NCI-H524 (cell line): ENCODE measurements at places on chromosomes 6 and 20.

DNA sequence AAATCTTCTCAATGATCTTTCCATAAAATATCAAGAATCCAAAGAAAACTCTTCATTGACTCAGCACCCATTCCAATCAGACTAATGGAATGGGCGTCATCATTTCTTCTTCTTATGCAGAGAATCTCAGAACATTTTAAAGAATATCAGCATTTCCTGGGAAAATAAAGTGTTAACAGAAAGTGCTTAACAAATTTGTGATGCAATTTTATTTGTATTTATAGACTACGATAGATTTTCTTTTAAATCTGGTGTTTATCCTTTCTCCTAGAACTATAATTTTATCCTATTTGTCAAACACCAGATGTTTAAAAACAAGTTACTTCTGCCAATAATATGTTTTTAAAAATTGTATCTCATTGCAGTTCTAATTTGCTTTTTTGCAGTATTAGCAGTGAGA lies 330.7 kb downstream of the COL12A1 start:
- no peak for DNase-seq

GRCh38 chr6:118307581-118307980 lies 240.5 kb upstream of the PLN start:
- no peak for DNase-seq

GRCh38 chr20:25346349-25346748 lies 44.3 kb downstream of the ABHD12 start:
- no peak for DNase-seq

DNA sequence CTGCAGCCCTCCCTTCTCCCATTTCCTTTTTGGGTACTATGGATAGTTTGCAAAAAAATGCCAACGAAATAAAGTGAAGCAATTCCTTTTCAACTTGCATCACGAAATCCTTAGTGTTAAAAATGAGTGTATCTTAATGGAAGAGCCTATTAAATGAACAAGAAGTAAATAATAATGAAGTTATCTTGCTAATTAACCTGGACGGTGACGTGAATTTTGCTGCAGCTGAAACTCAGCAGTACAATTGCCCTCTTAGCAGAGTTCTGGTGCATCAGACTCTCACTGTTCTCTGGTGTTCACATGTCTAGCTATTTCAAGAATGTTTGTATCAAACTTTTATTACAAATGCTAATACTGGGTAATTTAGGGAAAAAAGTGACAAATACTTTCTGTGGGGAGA lies 119.7 kb upstream of the HDAC2 start:
- DNase-seq: no peak

DNA sequence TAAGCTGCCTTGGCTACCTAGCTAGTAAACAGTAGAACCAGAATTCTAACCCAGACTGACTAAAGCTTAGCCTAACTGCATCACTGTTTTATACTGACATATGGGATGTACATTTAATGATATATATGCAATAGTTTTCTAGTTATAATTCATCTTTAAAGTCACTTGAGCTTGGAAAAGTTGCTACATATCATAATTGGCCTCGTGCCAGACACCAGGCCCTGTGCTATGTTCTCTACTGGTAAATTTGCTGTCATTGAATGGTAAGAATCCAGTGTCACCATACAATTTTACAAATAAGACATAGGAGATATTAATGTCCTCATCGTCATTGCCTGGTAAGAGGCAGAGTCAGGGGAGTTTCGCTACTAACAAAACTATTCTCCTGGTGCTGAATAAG lies 396.8 kb downstream of the CDKAL1 start:
- DNase-seq: no peak

DNA sequence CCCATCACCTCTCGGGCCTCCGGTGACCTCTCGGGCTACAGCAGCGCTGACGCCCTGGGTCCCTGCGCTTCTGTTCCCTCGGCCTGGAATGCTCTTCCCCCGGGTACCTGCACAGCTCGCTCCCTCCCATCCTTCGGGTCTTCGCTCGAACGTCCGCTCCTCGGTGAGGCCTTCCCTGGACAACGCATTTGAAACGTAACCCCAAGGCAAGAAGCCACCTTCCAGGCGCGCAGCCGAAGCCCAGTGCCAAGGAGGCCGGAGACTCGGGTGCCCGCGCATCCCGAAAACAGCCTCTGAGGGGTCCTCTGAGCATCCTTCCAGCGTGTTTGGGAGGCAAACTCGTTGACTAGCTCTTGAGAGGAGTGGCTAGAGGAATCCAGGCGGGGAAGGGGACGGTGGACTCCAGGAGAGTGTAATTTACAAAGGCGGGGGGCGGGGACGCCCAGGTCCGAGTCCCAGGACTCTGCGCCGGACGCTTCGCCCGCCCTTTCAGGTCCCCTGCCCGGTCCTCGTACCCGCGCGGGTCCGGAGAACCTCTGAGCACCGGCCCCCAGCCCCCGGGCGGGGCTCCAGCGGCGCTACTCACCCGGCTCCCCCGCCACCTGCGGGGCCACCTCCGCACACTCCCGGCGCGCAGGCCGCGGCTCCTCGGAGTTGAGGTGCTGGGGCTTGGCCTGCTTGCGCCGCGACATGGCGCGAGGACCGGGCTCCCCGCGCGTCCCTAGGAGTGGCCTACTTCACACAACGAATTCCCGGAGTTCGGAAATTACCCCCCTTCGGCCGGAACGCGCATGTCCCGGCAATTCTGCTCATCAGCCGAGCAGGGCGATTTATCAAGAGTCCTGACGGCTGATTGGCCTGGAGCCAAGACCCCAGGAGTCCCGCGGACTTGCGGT lies 86.8 kb downstream of the ZFP64 start:
- DNase-seq: peak; percentile 80

- no peak for DNase-seq
These were observed 79.1 kb downstream of the SLC22A23 start for GRCh38 chr6:3377536-3378397.

GRCh38 chr6:129248946-129249345 lies 366.0 kb downstream of the LAMA2 start:
- no peak for DNase-seq

DNA sequence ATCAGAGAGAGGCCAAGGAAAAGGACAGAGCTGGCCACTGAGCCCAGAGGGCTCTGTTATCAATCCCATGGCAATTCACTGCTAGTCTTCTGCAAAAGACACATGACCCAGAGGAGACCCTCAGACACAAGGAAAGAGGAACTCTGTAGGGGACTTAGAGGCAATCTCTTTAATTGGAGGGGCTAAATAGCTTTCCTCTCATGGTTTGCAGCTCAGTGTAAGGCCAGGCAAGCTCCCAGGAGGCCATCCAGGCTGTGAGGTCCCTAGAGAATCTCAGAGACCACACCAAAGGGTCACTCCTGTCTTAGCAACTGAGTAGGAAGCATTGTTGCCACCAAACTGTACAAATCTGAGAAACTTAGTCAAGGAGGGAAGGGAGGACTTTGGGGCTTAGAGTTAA lies 10.0 kb upstream of the HLA-DOA start:
- no peak for DNase-seq

- no peak for DNase-seq
These were observed 611.3 kb upstream of the GJE1 start for GRCh38 chr6:141521440-141521839.

GRCh38 chr20:43794326-43794725 lies 67.5 kb upstream of the GTSF1L start:
- no peak for DNase-seq

DNA sequence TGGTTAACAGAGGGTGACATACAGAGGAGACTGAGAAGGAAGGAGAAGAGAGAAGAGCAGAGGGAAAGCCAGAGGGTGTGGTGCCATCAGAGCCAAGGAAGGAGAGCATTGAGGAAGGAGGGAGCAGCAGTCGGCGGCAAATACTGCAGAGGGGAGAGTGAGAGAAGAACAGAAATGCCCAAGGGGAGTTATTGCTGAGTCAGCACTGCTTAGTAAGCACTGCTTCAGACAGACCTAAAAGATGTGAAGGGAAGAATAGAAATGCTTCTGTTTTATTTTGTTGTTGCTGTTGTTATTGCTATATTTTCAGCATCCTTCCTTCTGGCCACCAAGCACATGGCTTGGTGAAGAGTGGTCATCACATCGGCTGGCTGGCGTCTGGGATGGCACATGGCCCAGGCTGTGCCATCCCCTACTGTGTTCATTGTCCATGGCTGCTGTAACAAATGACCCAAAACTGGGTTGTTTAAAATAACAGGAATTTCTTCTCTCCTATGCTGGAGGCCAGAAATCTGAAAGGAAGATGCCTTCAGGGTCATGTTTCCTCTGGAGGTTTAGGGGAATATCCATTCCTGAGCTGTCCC lies 204.1 kb upstream of the CNR1 start:
- DNase-seq: no peak

GRCh38 chr6:154578004-154578559 lies 67.6 kb upstream of the CNKSR3 start:
- no peak for DNase-seq

DNA sequence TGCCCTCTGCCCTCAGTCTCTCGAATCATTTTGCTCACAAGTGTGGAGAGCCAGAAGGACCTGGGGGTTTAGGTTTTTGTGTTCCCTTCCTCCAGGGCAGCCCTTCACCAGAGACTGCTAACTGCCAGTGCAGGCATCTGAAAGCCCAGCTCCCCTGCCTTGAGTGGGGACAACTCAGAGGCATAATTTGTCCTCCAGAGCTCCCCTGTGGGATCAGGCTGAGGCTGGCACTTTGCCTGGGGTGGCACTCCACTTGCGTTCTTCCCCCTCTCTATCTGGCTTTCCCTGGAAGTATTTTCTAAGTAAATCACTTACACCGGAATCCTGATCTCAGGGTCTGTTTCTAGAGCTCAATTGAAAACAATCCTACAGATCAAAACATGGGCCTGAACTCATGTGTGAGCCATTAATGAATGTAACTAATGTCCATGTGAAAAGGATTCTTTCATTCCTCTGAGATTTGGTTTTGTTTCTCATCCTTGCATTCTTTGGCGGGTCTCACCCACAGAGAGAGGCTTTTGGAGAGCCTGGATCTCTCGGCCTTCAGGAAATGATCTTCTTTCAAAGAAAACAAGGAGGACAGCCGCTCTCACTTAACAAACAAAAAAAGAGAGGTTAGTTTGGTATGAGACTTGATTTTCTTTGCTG lies 125.7 kb upstream of the RIPOR2 start:
- DNase-seq: no peak

- no peak for DNase-seq
These were observed 2.8 kb downstream of the VARS1 start for GRCh38 chr6:31792761-31793171.

DNA sequence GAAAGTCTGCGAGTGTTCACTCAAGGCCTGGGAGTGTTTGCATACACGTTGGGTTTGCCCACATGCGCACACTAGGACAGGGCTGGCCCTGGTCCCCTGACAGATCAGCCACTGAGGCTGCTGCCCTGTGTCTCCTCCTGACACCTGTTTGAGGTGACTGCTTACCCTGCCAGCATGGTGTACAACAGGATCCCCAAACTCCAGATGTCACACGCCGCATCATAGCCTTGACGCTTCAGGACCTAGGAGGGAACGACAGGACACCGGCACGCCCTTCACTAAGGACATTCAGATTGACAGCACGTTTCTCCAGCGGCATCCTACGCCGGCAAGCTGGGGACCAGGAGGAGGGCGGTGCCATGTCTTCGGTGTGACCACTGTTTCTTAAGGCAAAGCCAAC lies 37.0 kb upstream of the MPC1 start:
- no peak for DNase-seq

DNA sequence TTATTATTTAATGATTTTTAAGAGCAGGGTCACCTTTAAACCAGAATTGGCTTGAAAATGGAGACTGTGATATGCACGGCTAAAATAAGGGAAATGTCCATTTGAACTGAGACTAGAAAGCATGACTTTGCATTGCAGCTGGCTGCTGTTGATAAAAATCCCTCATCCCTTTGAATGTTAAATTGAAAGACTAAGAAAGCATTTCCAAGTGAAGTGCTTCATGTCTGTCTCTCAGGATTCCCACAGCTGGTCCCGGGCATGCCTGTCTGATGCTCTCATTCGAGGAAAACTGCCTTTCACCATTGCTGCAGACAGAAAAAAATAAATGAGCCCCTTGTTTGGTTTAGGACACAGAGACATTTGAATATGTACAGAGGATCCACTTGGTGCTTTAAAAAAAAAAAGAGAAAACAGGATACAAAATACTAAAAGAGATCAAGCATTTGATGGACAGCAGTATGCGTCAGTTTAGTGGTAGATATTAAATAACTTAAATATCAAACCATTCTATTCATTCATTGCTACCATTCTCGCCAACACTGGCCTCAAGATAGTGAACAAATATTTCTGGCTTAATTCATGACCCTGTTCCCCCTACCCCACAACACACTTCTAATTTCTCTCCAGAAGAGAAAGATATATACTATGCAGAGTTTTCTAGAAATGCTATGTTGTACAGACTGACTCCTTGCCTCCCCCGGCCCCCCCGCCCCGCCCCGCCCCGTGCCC lies 55.0 kb downstream of the TBC1D7 start:
- DNase-seq: no peak
